ENCODE measurements at places on chromosomes 2 and 18. TPM values are rescaled to one million over a fixed set of nuclear protein-coding genes. Genes with fewer than 3 reads are reported as not detected.

Gene ADGRF3
- polyA plus RNA-seq, result 0.15 TPM

Gene ANKRD29
- polyA plus RNA-seq, result 4.3 TPM

Gene UPP2
- polyA plus RNA-seq, result not detected

Gene DPP4
- 11.8 TPM for polyA plus RNA-seq

- DNase-seq, result no peak
These were observed 30.7 kb upstream of the HDAC4 start for GRCh38 chr2:239431536-239431935.

GRCh38 chr2:181394741-181395437, 62.3 kb upstream of the ITGA4 start:
- DNase-seq, result no peak

- no peak for DNase-seq
These were observed 140.0 kb upstream of the SERTAD2 start for GRCh38 chr2:64793701-64794100.

DNA sequence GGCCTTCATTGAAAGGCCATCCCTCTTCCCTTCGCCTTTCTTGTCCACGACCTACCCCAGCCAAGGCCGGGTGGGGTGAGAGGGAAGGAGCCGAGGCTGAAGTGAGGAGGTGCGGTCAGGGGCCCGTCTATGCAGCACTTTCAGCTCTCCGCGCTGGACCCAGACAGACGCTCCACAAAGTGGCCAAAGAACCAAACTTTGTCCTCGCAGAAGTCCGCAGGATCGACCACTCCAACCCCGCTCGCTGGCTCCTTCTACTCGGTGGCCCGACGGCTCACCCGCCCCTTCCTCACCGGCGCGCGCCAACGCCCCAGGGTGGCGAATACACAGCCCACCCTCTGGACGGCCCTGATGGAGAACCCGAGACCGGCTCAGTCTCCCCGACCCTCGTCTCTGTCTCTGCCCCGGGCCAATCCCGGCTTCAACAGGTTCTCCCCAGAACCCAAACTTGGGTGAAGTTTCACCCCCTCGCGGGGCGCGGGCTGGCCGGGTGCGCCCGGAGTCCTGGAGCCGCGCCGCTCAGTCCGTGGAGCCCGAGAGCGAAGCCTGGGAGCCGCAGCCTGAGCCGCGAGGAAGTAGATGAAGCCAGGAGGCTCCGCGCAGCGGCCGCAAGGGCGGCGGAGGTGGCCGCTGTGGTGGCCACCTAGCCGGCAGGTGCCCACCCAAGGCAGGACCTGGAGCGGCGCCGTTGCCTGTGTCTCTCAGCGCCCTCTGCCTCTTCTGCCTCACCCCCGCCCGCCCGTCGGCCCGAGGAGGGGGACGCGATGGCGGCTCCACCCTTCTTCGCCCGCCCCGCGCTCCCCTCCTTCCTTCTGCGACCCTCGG, 26.7 kb upstream of the ALPP start:
- DNase-seq, result no peak

GRCh38 chr2:24993406-24994145, 21.8 kb upstream of the DNAJC27 start:
- no peak for DNase-seq

DNA sequence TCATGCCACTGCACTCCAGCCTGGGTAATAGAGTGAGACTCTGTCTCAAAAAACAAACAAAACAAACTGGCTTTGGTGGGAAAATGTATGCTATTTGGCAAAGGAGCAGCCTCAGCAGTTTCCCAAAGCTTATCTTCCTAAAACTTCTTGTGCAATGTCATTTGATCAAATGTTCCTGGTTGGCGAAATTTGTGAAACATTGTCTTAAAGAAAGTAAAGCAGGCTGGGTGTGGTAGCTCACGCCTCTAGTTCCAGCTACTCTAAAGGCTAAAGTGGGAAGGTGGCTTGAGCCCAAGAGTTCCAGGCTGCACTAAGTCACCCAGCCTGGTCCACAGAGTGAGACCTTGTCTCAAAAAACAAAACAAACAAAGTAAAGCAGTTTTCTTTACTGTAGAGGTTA, 17.3 kb upstream of the TAF4B start:
- DNase-seq, result no peak

GRCh38 chr2:34107811-34108210, 508.7 kb upstream of the FAM98A start:
- DNase-seq, result no peak

GRCh38 chr2:122486086-122486485, 730.6 kb downstream of the TSN start:
- no peak for DNase-seq

DNA sequence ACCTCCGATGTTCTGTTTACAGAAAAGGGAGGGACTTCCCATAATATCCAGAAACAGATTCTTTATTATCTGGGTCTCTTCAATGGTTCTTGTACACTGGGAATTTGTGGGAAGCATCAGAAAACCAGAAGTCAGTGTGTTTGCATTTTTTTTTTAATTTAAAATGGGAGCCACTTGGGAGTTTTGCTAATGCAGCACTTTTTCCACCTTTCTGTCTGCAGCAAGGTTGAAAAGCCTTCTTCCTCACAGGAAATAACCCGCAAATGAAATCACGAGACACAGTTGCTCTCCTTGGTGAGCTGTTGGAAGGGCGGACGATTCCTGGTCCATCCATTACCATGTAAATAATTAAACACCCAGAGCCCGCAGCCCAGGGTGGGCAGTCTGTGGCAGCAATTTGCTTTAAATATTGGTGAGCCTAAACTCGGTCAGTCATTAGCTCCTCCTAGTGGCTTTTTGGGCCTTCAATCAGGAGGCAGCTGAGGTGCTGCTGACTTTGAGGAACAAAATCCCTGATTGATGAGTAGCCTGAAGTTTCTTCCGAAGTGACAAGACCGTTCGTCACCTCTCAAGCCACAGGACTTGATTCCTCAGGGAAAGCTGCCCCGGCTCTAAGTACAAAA, 471.5 kb downstream of the EPHA4 start:
- no peak for DNase-seq

GRCh38 chr2:11357428-11357972, 13.1 kb upstream of the ROCK2 start:
- no peak for DNase-seq

DNA sequence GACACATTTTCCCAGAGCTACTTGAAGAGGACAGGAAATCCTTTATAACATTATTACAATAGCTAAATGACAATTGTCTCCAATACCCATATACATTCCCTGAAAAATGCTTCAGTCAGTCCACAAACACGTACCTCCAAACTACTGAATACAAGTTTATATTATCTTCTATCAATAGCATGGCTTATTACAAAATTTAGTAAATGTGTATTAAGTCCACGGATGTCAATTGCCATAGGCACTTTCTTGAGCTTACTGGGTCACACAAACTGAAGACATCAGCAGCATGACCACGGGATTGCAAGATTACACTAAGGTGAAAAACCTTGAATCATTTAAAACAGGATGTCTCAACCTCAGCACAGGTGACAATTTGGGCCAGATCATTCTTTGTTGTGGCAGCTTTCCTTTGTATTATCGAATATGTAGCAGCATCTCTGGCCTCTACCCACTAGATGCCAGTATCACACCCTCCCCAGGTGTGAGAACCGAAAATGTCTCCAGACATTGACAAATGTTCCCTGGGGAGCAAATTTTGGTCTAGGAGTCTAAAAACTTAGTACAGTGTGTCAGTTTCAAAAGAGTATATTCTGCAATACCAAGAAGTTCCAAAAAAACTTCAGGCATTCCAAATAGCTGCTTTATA, 1.4 kb downstream of the MBD2 start:
- DNase-seq, result no peak

DNA sequence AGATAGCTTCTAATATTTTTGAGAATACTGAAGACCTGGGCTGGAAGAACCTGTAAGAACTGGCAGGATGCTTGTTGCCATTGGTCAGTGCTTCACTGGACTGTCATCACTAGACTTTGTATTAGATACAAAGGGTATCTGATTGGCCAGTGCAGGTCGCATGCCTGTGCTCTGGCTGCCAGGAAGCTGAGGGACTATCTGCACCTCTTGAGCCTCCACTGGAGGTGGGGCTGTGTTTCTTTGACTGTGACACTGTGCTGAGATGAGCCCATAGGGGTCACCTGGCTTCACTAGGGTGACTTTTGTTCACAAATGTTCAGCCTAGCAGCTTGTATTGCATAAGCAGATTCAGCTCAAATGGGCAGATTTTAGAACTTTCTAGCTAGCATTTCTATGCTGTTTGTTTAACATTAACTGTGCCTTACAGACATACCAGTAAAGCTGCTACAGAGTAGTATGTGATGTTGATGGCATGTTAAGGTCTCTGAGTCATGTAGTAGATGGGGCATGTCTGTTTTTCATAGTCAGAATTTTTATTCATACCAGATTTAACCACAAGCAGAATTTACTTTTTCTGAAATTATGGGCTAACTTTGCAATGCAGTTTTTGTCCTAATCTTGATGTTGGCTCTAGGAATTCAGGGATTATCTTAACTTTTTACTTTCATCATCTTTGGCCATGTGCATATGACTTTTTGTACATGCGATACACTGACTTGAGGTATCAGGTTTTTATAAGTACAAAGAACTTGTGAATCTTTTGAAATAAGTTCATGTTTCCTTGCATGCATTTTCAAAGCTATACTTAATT, 56.1 kb downstream of the RHBDD1 start:
- DNase-seq, result no peak

- DNase-seq, result no peak
These were observed 42.5 kb upstream of the ACAA2 start for GRCh38 chr18:49855711-49856415.

DNA sequence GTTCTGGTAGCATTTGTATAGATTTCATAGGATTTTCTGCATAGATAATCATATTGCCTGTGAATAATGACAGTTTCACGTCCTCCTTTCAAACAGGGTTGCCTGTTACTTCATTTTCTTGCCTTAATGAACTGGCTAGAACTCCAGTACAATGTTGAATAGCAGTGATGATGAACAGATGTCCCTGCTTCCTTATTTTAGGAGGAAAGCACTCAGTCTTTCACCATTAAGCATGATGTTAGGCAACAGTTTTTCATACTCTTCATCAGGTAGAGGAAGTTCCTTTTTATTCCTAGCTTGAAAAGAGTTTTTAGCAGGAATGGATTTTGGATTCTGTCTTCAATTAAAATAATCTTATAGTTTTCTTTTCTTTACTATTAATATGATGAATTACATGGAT, 39.7 kb downstream of the C2orf76 start:
- DNase-seq, result no peak

DNA sequence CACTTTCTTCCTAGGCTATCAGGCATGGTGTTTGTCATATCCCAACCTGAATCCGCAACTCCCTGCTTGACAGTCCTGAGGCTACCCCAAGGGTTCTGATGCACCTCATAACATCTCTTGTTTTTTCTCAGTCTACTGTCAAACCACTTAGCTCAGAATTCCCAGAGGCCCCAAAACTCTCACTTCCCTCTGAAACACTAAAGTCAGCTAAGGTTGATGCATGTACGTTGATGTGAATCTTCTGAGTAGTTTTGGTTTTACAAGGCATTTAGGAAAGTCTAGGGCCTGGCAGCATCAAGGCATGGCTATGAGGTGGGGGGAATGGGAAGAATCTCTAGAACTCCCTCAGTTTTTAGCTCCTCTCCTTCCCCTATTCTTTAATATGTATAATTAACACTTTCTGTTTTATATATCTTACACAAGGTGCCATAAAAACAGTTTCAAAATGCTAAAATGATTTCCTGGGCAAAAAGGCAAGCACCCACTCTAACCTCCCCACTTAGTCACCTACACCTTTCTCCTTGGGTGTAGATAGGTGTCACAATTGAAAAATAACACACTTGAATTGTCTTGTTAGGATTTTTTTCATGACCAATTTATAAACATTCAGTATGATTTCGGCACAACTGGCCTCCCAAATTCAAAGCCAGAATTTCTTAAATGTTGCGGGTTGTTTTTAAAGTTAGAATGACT, 71.4 kb upstream of the TANK start:
- no peak for DNase-seq

DNA sequence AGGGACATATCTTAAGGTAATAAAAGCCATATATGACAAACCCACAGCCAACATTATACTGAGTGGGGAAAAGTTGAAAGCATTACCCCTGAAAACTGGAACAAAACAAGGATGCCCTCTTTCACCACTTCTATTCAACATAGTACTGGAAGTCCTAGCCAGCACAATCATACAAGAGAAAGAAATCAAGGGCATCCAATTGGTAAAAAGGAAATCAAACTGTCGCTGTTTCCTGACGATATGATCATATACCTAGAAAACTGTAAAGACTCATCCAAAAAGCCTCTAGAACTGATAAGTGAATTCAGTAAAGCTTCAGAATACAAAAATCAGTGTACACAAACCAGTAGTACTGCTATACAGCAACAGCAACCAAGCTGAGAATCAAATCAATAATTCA, 53.8 kb upstream of the PSME4 start:
- no peak for DNase-seq
